Umbilical cord (tissue), 2 donors: ENCODE measurements at places on chromosomes 7 and 10.

DNA sequence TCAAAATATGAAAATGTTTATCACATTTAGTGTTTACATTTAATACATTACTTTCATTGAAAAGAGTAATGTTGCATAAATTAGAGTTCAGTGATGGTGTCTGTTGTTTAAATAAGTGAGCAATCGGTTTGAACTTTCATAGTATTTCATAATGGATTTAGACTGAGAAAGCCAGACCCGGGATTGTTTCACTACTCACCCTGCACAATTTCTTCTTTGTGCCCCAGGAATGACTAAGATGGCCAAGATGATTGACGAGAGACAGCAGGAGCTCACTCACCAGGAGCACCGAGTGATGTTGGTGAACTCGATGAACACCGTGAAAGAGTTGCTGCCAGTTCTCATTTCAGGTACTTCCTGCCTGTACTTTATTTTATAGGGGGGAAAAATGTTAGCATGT is 74.6 kb downstream of the VCL start:
- no peak for DNase-seq

DNA sequence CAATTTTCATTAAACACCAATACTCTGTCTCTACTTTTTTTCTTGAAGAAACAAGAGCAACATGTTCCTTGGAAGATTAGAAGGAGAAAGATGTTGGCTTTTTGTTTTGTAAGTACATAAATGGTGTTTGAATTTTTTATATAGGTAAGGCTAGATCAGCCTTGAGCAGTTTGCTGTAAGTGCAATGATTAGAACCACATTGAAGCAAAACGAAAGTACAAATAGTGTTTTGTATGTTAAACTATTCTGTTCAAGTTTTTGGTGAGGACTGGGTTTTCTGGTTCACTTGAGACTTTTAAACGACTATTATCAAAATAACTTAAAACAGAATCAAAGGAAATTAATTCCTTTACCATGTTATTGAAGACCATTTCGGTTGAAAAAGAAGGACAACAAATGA is 162.9 kb upstream of the NRP1 start:
- no peak for DNase-seq

DNA sequence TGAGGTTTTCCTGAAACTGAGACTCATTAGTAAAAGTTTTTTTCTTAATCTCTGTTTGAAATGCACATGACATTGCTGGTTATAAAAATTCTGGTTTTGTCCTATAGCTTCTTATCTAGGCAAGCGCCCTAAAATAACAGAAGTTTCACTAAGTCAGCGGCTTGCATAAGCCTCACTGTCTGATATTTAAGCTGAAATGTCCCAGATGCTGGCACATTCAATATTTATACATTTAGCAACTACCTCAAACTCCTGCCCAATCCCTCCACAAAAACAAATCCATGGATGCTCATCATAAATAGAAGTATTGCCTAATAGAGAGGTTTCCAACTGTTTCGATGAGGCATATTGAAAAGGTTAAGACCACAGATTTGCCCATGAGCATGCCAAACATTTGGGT is 83.1 kb upstream of the EGR2 start:
- peak; percentile 58 for DNase-seq

DNA sequence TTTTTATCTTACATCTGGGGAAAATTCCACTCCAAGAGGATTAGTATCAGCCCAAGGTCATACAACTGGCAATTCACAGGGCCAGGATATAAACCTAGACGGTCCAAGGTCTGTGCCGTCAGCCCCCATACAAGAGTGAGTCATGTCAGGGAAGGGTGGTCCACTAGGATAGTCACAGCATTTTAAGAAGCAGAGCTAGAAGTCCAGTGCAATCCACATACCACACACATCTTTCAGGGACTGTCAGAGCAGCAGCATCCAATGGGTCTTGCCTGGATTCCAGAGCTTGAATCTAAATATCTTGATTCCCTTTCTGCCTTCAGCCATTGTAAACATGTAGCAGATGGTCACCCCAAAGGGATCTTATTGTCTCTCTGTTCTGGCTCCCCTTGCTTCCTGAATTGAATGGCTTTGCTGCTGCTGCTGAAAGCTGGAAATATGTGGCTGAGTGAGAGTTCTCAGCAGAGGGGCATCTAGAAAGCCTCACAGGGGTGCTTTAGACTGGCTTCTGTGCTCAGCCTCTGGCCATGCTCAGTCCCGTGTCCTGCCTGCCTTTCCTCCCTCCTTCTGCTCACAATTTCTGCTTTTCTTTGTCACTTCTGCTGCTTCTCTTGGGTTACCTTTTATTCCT is 9.9 kb upstream of the OR6V1 start:
- DNase-seq = no peak

- DNase-seq = no peak
These were observed 64.3 kb downstream of the ARL4A start for GRCh38 chr7:12751764-12752163.

- peak; percentile 18 for DNase-seq
These were observed 15.4 kb upstream of the PRF1 start for GRCh38 chr10:70617798-70618568.

DNA sequence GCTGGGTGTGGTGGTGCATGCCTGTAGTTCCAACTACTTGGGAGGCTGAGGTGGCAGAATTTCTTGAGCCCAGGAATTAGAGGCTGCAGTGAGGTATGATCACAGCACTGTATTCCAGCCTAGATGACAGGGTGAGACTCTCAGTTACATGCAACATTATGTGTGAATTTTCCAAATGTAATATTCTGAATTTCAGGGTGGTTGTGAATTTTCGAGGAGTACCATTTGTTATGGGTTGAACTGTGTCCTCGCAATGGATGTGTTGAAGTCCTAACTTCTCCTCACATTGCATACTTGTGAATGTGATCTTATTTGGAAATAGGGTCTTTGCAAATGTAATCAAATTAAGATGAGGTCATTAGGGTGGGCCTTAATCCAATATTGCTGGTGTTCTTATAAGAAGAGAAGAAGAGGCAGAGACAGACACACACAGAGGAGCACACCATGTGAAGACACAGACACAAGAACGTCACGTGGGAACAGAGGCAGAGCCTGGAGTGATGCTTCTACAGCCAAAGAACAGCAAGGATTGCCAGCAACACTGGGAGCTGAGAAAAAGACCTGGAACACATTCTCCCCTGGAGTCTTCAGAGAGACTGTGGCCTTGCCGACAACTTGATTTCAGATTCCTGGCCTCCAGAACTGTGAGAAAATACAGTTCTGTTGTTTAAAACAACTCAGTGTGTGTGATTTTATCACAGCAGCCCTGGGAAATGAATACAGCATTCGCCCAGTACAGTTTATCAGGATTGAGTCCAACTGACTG is 91.9 kb downstream of the ZNF783 start:
- DNase-seq = no peak

DNA sequence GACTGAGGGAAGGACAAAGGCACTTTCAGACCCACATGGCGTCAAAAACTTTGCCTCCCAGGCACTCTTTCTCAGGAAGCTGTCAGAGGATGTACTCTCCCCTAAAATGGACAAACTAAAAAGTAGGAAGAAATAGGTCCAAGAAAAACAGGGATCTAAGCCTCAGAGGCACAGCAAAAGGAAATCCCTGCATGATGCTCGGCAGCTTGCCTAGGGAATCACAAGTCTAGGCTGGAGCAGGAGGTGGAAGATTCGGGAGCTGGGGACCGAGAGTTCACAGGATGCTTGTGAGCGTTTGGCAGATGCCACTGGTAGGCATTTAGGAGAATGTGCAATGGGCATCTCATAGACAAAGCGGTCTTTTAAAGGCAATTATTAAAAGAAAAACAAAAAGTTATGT is 60.8 kb downstream of the ATXN7L1 start:
- DNase-seq = no peak

DNA sequence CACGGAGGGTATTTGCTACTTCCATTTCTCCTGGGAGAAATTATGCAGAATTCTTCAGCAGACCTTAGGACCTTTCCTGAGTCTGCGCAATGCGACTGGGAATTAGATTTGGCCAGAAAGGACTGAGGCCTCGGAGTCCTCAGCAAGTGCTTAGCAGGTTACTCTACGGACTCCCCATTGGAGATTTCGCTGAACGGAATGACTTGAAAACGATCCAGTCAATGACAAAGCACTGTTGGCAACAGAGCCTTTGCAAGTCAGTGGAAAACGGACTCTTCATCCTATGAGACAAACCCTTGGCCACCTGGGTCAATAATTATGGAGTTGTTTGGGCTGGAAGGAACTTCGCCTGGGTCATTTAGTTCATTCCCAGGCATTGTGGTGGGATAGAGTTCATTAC is 107.4 kb downstream of the FAM204A start:
- no peak for DNase-seq

DNA sequence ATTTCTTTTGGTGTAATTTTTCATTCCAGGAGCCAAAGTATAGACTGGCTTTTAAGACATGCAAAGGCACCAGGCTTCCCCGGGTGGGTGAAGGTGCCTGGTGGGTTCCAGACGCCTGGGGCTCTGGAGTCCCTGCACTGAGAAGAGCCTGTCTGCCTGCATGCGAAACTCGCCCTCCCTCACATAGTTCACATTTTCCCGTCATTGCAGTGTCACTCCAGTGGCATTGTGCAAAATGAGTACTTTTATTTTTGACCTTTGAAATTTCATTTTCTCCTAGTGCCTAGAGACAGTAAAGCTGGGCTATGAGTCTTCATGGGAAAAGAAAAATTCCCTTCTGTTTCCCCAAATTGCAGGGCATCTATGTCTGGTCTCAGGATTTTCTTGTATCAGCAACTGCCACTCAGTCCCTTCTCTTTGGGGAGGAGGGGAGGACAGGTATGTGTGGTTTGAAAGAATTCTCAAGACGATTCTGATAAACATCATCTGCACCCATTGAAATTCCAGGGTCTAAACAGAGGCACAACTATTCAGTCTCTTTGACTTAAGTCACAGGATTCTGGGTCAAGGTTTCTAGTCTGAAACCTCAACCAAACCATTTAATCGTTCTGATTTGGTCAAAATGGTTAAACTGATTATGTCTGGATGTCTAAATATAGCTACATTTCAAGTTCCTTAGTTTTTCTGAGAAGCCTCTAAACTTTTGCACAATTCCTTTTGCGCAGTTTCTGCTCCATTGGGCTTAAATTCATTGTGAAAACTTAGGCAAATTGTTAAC is 107.8 kb downstream of the CYP26A1 start:
- DNase-seq = no peak

- no peak for DNase-seq
These were observed 502.6 kb upstream of the AUTS2 start for GRCh38 chr7:69095649-69096048.

GRCh38 chr7:15686295-15686956 is at the start of gene MEOX2:
Gene MEOX2, minus strand, starts transcription at chr7:15686683. Its CDS starts 281 bp downstream, at chr7:15686402.
- peak; percentile 73 for DNase-seq

DNA sequence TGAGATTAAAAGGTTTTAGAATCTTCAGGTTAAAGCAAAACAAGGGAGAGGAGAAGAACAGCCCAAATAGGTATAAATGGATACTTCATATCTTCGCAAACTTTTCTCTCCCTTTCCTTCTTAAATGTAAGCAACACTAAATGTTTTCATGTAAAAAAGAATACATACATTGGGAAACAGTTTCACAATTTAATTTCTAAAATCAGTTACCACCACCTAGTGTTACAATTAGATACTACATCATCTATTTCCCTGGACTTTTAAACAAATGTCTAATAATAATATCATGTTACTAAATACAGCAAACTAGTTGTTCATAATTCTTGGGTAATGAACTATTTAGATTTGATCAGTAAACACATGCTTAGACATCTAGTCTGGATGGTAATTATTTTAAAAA is 35.8 kb downstream of the MINDY3 start:
- DNase-seq = peak; percentile 16

DNA sequence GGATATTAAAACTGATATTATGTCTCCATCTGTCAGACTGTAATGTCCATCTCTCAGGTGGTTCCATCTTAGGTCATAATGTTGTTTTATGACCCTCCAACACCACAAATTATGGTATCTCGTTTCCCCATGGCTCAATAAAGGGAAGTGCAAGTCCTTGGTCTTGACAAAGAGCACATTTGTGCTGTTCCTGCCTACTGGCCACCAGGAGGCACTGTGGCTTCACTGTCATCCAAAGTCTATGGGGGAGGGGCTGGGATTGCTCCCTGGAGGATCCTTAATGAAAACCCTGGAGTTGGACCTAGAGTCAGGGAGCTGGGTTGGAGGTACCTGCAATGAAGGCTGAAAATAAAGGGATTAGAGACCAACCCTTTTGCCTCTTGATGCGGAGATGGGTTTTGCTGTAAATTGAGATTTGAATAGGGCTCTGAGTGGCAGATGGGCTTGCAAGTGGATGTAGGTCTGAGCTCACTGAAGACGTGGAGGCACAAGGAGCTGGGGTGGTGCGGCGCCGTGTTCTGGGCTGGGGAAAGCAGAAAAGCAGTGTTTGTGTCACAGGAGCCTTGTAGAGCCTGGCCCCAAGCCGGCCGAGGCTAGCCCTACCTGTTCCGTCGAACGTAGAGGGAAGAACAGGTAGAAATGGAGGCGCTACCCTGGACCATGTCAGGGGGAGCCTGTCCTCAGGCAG is 180.5 kb upstream of the PRSS58 start:
- DNase-seq = no peak

GRCh38 chr10:34580643-34581042 is 234.5 kb downstream of the PARD3 start:
- DNase-seq = no peak

DNA sequence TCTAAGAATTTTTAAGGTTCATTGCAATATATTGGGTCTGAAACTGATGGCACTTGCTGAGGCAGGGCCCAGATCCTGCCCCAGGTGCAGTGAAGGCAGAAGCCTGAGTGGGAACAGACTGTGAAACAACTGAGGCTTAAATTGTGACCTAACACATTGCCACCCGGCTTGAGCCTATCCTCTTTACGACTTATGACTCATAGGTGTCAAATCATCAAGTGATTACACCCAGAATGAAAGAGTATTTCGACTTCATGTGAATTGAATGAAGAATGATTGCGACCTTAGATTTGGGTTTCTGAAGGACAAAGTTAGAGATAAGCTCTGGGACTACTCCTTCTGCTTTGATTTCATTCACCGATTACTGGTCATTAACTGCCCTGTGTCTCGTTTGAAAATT is 200.9 kb downstream of the CREB5 start:
- DNase-seq = no peak

- no peak for DNase-seq
These were observed 108.8 kb downstream of the MKX start for GRCh38 chr10:27636816-27637215.

- DNase-seq = peak; percentile 96
These were observed 219.2 kb upstream of the BMPER start for GRCh38 chr7:33685981-33686683.

- DNase-seq = no peak
These were observed 72.3 kb downstream of the ELMO1 start for GRCh38 chr7:37376386-37376785.

- DNase-seq = no peak
These were observed 307.6 kb downstream of the GFRA1 start for GRCh38 chr10:115965376-115965775.

DNA sequence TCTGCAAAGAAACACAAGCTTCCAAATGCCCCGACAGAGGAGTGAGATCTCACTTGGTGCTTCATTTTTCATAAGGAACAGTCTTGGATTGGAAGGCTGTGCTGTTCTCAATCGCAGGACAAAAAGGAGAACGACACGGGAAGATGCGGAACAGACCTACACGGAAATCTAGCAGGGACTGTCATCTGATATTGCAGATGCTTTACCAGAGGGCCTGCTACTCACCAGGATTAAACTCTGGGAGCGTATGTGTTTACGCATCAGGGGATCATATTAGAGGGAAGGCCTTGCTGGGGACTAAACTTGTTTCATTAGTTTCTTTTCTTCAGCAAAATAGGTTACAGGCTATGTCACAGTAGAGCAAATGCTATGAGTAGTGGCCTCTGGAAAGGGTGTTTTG is 82.8 kb upstream of the EEPD1 start:
- DNase-seq = no peak

- DNase-seq = no peak
These were observed 103.5 kb downstream of the INSYN2A start for GRCh38 chr10:127092916-127093315.
